ENCODE measurements at places on chromosomes 5 and 9. TPM values are rescaled to one million over a fixed set of nuclear protein-coding genes. Genes with fewer than 3 reads are reported as not detected.

DNA sequence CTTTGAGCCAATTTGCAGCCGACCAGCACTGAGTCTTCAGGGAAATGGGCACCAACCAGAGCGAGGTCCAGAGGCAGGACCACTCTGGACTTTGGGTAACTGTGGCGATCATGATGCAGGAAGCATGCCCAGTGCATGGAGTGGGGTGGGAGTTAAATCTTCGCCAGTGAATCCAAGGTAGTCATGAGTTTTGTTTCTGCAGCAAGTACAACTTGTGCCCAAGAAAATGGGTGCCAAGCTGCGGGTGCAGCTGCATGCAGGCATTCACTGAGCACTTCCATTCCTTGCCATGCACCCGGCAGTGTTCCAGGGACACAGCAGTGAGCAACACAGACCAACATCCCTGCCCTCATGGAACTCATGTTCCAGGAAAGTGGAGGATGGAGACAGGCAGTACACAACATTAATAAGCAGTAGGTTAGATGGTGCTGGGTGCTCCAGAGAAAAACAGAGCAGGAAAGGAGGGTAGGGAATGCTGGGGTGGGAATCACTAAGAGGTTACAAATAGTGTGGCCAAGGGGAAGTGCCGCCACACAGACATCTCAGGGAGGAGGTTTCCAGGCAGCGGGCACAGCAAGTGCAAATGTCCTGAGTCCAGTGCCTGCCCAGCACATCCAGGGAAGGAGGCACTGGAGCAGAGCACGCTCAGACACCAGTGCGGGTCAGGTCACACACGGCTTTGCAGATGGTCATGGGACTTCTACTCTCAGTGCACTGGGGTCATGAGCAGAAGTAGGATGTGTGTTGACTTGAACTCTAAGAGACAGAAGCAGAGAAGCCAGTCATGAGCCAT lies 48.2 kb upstream of the LMX1B start:
- peak; percentile 48 for DNase-seq

GRCh38 chr9:89916001-89916597 lies 311.3 kb downstream of the GADD45G start:
- DNase-seq, result no peak

- no peak for DNase-seq
These were observed 40.0 kb downstream of the PIK3R1 start for GRCh38 chr5:68255305-68256120.

GRCh38 chr5:150758203-150758530 lies 650 bp downstream of the DCTN4 start:
- no peak for DNase-seq

GRCh38 chr9:72557549-72557948 lies 36.1 kb downstream of the TMC1 start:
- DNase-seq, result peak; percentile 83

GRCh38 chr9:136432591-136432990 lies 7.1 kb downstream of the INPP5E start:
- DNase-seq, result no peak

DNA sequence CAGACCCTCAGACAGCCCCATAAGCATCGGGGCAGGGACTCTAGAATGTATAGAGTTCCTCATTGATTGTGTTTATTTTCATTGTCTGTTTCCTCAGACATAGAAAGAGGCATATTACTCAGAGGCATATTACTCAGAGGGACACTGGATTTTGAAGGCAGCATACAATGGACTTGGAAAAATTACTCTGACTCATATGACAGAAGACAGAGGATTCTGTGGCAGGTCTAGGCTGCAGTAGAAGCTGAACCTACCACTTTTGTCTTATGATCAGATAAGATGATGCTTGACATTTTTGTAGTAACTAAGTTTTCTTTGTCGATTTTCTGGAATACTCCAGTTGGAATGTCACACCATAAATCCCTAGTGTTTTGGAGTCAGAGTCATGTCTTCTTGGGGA lies 105.2 kb downstream of the ST8SIA4 start:
- peak; percentile 65 for DNase-seq

Gene GABRA6
- not detected for total RNA-seq

DNA sequence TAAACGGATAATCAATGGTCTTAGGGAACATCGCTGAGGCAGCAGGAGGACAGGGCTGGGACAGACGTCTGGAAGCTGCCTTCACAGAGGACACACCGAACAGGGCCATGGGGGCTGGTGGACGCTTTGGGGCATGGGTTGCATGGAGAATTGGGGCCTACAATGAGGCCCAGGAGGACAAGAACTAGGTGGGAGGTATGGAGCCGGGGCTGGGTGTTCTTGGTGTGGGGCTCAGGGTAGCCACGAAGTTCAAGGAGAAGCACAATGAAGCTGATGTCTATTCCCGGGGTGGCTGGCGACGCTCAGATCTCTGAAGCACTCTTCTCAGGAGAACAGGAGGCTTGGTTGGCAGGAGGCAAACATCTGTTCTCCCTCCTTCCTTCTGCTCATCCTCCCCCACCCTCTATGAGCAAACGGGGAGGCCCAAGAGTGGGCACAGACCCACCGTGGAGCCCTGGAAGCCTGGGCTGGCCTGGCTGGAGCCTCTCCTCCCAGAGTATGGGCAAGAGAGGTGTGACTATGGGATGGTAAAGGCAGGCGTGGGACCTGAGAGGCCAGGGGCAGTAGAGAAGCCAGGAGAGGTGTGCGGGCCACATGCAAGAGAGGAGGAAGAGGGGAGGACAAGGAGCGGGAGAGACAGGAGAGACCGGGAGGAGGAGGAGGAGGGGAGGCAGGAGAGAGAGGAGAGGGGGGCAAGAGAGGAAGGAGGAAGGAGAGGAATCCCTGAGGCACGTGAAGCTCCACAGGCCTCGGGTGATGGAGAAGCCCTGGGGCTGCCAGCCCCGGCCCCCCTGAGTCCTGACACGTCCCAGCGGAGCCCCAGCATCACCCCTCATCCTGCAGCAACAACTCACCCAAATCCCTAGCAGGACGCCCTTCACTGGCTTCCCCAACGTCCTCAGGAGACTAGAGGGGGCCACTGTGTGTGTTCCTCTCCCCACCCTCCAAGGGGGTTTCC lies 159.1 kb downstream of the OLFM1 start:
- peak; percentile 79 for DNase-seq

DNA sequence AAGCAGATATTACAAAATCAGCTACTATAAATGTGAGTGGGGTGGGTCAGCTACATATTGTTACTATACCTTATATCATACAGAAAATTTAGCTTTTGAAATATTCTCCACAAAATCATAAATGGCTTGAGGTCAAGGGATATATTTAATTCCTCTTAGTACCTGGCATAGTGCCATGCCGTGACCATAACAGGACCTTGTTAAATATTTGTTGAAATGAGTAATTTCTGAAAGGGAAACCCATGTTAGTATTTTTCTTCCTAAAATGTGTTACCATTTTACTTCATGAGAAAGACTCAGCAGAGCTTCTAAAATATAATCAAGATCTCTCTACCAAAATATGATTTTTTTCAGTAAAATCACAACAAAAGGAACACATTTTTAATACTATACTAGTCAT lies 14.8 kb downstream of the ATP10B start:
- no peak for DNase-seq

GRCh38 chr5:52783226-52783959 lies 4.3 kb upstream of the ITGA1 start:
- DNase-seq, result peak; percentile 84

DNA sequence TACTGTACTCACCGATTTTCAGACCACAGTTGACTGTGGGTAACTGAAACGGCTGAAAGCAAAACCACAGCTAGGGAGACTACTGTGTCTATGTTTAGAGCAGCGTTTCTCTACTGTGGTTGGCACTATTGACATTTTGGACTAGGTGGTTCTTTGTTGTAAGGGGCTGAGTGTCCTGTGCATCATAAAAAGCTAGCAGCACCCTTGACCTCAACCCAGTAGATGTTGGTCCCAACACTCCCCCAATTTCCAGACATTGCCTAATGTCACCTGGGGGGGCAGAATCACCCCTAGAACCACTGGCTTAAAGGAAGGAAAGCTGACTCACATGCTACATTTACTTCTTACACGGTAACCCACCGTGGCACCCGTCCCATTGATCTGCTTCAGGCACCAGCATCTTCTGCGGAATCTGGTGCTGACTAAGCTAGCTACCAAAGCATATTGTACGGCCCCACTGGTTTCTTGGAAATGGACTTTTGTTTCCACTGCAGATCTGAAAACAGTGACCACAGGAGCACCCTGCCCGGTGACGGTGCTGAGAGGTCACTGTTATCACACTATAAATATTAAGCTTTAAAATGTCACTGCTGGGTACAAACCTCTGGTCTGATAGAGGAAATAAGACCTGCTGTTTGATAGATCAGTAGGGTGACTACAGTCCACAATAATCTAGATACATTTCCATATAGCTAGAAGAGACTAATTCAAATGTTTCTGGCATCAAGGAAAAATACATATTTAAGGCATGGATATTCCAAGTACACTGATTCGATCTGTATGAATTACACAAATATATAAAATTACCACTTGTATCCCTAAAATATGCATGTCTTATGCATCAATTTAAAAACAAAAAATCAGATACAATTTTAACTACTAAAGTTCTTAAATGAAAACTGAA lies 151.4 kb downstream of the HSD17B3 start:
- peak; percentile 68 for DNase-seq

DNA sequence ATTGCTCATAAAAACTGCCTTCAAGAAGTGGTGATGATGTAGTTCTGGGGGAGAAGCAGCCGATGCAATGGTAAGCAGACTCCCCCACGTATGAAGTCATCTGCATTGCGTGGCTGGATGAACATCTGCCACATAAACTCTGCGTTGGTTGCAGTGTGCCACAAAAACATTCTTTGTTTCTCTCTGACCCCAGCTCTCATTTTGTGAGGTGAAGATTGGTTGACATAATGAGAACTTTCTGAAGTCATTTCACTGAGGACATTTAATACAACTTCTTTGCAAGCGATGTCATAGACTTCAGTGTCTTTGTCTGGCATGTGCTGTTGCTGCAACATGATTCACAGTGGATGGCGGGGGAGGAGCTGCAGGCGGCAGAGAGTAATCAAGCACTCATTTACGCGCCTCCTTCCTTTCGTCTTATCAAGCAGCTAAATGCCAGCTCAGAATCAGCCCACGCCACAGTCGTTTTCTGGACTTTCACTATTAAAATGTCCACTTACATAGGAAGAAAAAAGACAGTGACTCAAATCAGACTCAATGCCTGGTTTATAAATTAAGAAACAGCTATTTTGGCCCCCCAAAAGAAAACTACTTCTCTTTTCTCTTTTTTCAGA lies 91.5 kb upstream of the NFIL3 start:
- peak; percentile 84 for DNase-seq

Data from osteoblast (primary cell).